ENCODE measurements at places on chromosomes 7 and 10.

DNA sequence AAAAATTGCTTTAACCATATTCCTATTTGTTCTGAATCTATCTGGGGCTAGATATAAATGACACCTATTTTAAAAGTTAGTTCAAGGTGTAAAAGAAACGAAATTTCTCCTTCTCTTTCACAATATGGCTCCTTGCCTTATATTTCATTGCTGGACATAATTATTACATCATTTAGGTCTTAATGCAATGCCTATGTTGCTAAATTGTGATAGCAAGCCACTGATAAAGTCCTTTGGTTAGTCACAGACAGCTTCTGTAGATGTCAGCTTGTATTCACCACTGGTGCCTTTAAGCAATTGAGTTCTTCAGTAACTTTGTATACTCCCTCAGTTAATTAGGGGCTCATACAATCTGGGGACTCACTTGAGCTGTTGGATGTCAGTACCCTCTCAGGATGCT is 1236.6 kb downstream of the GATA3 start:
- no peak for DNase-seq

- DNase-seq: no peak
Observed at GRCh38 chr10:125720002-125720382, 483 bp downstream of the EDRF1 start.

GRCh38 chr7:38169847-38170246 is 8.2 kb upstream of the STARD3NL start:
- no peak for DNase-seq

DNA sequence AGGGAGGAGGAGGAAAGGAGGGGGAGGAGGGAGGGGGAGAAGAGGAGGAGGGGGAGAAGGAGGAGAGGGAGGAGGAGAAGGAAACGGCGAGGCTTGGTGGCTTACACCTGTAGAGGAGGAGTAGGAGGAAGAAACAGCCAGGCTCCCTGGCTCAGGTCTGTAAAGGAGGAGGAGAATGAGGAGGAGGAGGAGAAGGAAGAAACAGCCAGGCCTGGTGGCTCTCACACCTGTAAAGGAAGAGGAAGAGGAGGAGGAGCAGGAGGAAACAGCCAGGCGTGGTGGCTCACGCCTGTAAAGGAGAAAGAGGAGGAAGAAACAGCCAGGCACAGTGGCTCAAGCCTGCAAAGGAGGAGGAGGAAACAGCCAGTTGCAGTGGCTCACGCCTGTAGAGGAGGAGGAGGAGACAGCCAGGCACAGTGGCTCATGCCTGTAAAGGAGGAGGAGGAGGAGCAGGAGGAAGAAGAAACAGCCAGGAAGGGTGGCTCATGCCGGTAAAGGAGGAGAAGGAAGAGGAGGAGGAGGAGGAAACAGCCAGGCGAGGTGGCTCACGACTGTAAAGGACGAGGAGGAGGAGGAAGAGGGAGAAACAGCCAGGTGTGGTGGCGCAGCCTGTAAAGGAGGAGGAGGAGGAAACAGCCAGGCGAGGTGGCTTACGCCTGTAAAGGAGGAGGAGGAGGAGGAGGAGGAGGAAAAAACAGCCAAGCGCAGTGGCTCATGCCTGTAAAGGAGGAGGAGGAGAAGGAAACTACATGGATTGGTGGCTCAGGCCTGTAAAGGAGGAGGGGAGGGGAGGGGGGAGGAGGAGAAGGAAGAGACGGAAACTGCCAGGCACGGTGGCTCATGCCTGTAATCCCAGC is 14.9 kb upstream of the CRCP start:
- peak; percentile 71 for DNase-seq

DNA sequence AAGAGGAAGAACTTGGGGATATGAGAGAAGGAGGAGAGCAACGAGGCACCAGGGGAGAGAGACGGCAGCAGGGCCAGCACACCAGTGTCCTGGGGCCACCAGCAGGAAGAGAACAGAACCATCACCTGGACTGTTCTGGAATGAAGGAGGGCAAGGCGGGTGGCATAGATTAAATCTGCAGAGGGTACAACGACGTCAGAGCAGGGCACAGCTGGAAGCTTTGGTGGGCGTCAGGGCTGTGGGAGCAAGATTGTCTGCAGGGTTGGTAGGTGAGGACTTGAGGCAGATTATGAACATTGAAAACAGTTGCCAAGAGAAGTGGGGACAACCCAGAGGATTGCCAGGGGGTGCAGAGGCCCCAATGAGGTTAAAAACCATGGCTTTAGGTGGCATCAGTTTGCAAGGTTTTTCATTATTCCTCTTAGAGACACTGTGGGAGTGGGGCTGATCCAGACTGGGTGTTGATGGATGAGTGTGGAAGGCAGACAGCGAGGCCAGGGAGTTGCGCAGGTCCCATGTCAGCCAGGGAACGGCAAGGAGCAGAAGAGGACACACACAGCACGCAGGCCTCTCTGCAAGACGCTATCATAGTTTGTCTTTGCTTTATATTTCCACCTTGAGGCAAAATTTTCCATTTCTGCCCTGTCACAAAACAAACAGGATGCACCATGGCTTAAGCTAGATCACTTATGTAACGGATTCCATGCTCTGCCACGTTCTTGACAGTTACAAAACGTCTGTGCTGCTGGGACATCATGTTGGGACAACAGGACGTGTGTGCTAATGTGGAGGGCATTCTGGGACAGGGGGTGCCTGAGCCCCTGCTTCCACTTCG is 52.5 kb upstream of the LEP start:
- no peak for DNase-seq

DNA sequence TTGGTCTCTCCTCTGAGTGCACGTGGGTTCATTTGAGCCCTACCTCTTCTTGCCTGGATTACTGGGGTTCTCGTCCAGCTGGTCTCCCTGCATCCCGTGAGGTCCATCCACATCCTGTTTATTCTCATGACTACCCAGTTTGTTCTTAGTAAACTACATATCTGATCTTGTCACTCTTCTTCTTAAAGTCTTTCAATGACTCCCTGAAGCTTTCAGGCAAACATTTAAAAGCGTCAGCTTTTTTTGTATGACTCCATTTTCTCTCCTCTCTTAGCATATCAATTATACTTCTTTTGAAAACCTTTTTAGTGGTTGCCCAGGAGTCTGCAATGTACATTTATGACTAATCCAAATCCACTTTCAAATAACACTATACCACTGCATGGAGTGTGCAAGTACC is 7.5 kb downstream of the SFXN2 start:
- DNase-seq: no peak

DNA sequence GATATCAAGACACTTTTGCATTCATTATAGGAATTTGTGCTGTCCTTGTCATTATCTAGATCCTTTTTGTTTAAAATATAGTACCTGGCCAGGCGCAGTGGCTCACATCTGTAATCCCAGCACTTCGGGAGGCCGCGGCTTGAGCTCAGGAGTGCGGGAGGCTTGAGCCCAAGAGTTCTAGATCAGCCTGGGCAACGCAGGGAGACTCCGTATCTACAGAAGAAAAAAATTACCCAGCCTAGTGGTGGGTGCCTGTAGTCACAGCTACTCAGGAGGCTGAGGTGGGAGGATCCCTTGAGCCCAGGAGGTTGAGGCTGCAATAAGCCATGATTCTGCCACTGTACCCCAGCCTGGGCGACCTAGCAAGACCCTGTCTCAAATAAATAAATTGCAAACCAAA is 621 bp upstream of the MORN4 start:
- no peak for DNase-seq

DNA sequence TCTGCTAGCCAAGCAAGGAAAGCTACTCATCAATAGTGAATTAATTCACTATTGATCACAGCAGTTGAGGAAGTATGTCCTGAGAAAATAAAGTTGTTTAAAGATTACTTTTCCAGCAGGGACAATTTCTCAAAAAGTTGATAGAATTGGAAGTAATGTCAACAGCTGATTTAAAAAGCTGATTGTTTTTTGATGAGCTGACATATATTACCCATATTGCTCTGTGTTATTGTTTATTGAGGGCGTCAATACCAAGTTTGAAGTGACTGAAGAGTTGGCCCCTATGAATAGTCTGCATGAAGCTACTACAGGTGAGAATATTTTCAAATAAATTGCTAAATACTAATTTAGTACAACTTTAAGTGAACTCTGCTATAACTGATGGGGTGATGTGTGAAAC is 28.0 kb downstream of the ZFAND4 start:
- no peak for DNase-seq

DNA sequence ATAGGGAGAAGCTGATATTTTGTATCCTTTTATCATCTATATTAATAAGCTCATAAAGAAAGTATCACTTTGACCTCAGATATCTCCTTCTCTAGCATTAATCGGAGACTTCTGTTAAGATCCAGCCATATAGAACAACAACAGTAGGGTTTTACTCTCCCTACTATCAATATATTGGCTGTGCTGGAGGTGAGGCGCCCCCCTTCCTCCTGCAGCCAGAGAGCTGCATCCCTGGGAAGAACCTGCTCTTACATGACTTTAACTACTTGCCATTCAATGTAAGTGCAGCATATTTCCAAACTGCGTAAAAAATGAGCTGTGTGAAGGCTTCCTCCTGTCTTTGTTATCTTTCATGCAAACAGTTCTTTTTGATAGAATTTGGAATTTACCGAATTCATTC is 247.8 kb downstream of the SDK1 start:
- DNase-seq: no peak

DNA sequence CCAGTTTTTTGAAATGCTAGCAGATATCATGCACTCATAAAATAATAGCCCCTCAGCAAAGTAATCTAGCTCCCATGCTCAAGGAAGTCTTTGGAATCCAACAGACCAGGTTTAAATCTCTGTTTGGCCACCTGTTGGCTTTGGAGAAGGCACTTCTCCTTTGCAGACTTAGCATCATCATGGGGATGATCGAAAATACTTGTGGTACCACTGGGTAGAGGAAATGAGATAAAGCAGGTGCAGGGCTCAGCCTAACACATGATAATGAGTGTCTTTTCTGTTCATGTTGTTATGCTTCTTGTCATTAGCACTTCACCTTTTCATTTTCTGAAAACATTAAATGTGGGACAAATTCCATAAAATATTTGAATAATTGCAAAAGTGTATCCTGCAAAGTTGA is 67.4 kb downstream of the LRRC18 start:
- no peak for DNase-seq

- DNase-seq: no peak
Observed at GRCh38 chr10:102335184-102335583, 60.3 kb upstream of the NFKB2 start.

- peak; percentile 56 for DNase-seq
Observed at GRCh38 chr7:20598459-20599309, 16.8 kb upstream of the ABCB5 start.

DNA sequence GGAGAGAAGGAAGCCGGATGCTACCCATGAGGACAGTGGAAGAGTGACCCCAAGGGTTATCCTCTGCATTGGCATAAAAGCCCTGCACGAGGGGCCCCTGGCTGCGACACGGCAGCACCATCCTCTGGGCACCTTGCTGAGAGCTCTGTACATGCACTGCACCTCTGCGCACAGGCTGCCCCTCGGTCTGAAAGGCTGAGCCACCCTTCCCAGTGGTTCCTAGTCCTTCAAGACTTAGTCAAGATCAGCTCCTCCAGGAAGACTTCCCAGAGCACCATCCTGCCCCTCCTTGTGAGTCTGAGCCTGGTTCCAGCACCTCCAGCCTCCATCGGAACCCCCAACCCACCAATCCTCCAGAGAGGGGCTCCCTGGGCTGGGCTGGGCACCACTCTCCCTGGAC is 37.9 kb upstream of the CNPY1 start:
- DNase-seq: no peak

DNA sequence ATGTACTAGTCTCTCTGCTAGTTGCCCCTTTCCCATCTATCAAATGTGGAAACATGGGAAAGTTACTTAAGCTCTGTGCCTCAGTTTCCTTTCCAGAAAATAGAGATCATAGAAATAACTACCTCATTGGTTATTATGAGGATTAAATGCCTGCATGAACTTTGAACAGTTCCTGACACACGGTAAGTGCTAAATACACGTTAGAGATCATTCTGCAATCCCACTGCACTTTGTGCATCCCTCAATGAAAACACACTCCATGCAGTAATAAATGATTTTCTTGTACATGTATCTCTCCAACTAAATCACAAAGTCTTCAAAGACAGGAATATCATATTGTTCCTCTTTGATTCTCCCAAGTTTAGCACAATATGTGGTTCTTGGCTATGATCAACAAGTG is 73.1 kb downstream of the PPP1R3C start:
- DNase-seq: no peak

- DNase-seq: no peak
Observed at GRCh38 chr10:133144771-133145170, 15.2 kb upstream of the KNDC1 start.
